ENCODE measurements at places on chromosomes 11 and 22.

DNA sequence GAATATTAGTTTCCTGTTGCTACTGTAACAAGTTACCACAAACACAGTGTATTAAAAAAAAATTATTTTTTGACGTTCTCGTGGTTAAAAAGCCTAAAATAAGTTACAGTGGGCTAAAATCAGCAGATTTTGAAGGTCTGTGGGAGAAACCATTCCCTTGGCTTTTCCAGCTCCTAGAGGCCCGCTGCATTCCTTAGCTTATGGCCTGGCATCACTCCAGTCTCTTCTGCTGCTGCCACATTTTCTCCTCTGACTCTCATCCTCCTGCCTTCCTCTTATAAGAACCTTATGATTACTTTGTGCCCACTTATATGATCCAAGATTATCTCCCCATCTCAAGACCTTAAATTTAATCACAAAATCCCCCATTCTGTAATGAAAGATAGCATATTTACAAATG is 392.7 kb downstream of the GUCY1A2 start:
- no peak for DNase-seq

- no peak for DNase-seq
Measured at GRCh38 chr11:12013781-12014180, 5.4 kb upstream of the DKK3 start.

DNA sequence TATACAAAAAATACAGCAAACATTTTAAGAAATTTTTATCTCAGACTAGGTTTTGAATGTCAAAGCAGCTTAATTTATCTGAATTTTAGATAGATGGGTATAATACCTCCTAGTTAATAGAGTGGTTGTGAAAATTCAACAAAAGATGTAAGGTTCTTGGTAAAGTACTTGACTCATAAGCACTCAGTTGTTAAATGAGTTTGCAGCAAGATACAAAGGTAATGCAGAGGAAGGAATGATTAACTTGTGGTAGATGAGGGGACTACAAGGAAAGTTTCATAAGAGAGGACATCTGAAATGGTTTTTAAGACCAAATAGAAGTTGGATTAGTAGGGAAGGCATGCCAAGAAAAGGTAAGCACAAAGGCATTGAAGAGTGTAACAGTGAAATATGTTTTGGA is 37.4 kb downstream of the PPME1 start:
- no peak for DNase-seq

DNA sequence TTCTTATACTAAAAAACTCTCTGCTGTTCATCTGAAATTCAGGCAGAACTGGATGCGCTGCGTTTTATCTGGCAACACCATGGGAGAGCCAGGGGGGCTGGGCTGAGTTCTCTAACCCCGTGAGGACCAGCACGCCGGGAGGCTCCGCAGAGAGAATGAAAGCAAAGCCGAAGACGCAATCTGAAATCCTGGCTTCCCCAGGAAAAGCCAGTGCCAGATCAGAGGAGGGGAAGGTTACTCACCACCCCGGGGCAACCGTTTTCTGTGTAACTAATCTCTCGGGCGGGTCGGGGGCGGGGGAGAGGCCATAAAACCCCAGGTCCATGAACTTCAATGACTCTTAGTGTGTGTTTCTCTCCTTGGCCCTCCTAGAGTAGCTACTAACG is 99.4 kb downstream of the SHANK2 start:
- no peak for DNase-seq

- DNase-seq: no peak
Measured at GRCh38 chr11:119745776-119746535, 17.0 kb upstream of the NECTIN1 start.

DNA sequence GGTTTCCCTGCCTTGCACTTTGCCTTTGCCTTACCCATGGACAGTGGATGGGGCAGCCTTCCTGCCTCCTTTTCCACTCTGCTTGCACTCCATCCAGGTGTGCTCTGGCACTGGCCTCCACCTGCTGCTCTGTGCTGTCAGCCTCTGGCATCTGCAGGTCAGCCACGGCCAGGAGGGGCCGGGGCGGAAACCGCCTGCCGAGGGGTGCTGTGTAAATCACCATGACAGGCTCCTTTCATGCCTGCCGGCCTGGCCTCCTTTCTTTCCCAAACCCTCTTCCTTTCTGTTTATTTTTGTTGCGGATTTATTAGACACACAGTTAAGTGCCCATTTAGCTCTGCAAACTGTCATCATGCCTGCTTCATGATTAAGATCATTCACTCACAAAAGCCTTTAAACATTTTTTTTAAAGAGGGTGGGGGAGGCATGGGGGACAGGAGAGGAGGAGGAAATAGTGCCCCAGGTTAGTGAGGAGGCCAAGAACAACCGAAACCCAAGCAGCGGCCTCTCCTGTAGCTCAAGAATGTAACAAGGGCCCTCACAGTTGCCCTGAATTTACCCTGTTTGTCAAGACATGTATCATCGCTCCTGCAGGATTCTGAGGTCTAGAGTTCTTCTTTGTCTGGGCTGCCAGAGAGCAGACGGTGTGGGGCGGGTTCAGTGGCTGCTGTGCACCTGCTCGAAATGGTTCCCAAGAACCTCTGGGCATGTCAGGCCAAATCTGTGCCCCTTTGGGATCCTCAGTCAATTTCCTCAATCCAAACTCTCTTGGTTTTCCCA is 83.3 kb downstream of the BARX2 start:
- DNase-seq: no peak

GRCh38 chr11:131612533-131612932 is 242.1 kb downstream of the NTM start:
- no peak for DNase-seq

DNA sequence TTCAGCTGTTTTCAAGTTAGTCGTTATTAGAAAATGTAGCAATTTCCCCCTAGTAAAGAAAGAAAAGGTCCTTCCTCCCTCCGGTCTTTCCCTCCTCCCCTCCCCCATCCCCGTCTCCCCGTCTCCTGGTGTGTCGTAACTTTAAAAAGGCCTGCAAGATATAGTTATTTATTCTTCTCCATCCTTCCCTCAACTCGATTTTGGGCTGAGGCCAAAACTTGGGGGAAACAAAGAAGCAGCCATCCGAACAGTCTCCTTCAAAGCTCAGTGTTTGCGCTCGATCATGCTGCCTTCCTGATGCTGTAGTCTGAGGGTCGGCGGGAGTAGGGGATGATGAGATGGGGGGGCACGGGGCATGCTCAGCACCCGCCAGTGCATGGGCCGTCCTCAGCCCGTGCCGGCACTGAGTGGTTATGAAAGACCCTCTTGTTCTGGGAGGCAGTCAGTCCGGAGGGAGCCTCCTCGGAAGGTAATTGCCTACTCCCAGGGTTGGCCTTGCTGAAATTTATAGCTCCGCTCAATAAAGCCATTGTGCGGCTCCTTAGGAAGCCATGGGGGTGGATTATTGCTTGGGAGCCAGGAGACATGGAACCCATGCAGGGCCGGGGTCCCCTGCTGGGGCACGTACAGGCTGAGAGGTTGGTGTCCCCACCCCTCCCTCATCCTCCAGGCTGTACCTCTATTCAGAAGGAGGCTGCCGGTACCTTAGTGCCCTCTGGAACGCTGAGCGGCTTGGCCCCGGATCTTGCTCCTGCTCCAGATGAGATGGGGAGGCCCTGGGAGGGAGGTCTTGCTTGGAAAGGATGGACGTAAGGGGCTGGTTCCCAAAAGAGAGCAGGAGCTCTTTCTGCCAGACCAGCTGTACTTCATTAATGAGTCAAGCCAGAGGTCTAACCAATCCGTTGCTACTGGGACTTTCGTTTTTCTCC is 212.7 kb upstream of the CADM1 start:
- DNase-seq: no peak

- DNase-seq: no peak
Measured at GRCh38 chr11:69263736-69264052, 30.3 kb upstream of the MYEOV start.

DNA sequence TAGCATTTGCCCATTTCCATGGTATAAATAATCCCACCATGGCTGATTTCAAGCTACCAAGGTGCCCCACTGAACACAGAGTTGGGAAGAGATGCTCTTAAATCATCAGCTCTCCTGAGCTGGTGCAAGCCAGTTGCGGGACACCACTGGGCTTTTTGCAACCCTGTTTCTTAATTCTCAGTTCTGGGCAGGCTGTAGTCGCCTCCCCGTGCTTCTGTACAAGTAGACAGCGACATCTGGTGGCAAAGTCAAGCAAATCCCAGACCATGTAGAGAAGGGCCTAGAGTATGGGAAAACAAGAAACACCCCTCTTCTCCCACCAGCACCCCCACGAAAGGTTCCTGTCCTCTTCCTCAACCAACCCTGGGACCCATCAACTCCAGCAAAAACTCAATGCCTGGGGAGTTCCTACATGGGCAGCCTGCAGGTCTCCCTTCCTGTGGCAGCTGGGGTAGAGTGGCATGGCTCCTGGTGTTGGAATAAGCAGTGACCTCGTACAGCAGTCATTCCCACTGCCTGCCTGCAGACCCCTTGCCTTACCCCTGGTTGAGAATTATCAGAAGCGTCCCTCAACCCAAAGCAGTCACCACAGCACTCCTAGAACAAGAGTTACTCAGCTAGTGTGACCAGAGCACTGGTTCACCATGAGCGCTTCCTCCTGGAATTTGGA is 68.4 kb downstream of the IGLL5 start:
- DNase-seq: no peak

DNA sequence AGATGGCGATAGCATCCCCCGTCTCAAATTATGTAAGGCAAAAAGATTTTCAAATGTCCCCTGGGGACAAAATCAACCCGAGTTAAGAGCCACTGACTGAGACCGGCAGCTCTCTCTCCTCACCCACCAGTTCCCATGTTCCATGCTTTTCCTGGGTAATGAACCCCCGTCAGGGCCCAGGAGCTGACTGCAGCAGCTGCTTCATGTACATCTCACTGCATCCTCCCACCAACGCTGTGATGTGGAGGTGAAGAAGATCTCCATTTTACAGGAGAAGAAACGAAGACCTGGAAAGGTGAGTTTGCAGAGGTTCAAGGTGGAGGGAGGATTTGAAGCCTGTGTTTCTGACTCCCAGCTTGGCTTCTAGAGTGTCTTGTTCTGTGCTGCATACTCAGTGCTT is 481.1 kb downstream of the MIAT start:
- no peak for DNase-seq

DNA sequence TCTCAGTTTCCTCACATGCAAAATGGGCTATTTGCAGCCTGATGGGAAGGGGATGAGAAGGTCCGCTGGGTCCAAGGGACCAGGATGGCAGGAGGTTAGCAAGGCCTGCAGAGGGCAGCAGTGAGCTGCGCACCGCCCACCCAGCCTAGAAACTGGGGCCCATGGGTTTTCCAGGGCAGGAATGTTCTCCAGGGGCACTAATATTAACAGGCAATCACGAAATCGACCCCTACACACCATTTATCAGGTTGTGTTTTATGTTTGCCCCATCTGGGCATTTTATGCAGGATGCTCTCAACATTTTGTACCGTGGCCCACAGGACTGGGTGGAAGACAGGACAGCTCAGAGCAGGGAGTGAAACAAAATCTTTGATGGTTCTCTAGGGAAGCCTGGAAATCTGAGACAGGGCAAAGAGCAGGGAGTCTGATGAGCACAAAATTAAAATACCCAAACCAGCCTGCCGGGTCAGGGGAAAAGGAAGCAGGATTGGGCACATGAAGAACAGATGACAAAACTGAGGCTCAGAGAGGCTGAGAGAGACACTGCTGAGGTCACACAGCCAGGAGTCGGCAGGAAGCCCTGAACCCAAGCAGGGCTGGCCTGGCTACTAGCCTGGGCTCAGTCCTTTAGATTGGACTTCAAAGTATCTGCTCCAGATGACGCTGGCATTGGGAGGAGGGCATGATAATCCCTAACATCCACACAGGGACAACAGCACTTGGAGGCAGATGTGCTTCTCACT is 1.6 kb upstream of the BCR start:
- DNase-seq: no peak

GRCh38 chr22:49768951-49769690 is 58.6 kb downstream of the BRD1 start:
- DNase-seq: no peak

- DNase-seq: no peak
Measured at GRCh38 chr11:15649371-15650104, 534.8 kb downstream of the INSC start.

- no peak for DNase-seq
Measured at GRCh38 chr11:114571712-114572111, 12.0 kb upstream of the NXPE1 start.

DNA sequence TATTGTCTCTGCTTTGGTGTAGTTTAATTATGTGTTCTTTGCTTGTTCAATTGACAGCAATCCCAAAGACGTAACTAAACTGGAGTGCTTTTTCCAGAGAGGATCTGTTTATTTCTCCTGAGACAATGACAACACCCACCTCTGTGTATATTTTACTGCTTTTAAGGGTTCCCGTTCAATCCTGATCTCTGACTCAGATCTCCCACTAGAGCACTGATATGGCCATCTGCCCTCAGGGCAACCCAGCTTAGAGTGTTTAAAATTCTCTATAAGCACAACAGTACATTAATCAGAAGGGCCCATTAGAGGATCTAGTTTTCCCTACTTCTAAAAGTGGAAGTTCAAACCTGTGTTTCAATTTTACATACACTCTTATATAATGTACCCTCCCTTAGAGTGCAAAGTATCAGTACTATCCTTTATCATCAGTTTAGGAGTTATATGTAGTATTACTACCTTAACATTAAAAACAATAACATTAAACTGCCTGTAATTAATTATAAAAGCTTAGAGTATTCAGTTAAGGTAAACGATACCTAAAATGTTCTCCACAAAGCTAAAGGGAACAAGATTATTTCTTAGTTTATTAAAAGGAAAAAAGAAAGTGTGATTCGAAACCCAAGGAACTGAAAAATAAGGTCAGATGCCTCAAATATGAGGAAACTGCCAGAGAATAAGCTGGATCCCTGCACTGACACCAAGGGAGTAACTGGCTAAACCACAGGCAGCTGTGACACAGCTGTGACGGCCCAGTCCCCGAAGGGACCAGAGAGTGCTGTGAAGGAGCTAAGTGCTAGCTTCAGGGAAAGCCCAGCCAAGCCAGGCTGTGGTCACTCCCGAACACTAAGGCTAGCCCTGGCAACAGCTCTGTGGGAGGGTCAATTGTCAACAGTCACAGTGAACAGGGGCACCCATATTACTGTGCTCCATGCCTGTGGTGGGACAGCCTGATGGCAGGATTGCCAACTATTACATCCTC is 15.2 kb downstream of the UFD1 start:
- no peak for DNase-seq

DNA sequence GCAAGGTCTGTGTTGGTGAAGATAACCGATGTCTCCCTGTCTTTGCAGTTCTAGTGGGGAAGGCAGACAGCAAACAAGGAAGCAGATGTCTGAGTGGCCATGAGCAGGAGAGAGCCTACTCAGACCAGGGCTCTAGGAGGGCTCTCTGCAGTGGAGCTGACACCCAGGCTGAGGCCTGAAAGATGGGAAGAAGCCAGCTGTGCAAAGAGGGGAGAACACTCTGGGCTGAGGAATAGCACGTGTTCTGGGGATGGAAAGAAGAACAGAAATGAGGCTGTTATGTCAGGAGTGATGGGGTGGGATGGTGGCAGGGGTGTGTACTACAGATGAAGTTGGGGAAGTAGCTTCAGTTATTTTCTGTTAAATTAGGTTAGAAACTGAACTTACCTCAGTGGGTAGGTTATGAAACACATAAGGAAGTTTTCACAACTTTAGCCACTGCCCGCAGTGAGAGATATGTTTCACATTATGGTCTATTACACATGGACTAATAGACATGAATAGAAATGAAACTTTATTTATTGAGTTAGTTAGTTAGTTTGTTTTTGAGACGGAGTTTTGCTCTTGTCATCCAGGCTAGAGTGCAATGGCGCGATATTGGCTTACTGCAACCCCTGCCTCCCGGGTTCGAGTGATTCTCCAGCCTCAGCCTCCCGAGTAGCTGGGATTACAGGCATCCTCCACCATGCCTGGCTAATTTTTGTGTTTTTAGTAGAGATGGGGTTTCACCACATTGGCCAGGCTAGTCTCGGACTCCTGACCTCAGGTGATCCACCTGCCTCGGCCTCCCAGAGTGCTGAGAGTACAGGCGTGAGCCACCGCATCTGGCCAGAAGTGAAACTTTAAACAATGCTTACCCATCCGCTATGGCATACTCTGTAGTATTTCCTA is 7.8 kb downstream of the DCPS start:
- DNase-seq: no peak
